Kidney glomerular epithelial cell (primary cell): ENCODE measurements at places on chromosomes 5 and 9.
A peak's percentile ranks its signal among the peaks of the same experiment; 100 is the strongest.

DNA sequence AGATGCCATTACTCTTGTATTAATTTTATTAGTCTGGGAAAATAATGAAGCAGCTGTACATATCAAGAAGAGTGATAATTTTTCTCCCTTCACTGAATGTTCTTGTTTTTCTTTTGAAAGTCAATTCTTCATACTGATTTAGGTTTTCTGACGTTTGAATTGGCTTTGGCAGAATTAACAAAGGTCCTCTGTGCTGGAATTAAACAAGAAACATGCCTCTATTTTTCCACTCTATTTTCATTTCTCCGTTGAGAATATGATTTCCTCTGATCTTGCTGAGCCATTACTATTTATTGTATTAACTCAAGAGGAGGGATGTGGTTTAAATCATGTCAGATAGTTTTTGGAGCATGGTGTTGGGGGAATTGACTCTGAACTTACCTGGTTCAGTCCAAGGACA is 42.3 kb downstream of the ANKDD1B start:
- DNase-seq = no peak

DNA sequence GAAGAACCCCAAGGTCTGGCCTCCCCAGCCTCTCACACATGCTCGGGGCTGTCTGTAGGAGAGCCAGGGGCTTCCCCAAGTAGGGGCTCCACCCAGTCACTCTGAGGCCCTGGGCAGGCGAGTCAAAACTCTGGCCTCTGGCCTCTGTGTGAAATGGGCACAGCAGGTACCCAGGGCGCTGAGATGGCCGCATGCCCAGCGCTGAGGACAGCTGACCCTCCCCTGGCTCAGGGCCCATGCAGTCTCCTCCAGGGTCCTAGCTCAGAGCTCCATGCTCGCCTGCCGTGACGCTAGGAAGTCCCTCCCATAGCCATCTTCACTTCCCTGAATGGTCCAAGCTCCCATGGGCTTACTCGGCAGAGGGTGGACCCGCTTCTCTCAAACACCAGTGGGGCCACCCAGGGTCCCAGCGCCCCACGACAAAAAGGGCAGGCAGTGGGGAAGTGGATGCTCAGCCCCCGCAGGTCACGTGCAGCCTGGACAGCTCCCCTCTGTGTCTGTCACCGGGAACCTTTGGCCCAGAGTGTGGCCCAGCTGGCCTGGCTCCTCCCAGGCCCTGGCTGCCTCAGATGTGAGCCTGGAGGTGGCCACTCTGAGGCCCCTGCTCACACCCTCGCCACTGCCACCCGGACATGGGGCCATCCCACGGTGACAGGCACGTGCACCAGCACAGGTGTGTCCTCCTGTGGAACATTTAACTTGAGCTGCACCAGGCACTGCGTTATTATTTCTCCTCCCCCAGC is 12.2 kb upstream of the VAV2 start:
- DNase-seq = no peak

DNA sequence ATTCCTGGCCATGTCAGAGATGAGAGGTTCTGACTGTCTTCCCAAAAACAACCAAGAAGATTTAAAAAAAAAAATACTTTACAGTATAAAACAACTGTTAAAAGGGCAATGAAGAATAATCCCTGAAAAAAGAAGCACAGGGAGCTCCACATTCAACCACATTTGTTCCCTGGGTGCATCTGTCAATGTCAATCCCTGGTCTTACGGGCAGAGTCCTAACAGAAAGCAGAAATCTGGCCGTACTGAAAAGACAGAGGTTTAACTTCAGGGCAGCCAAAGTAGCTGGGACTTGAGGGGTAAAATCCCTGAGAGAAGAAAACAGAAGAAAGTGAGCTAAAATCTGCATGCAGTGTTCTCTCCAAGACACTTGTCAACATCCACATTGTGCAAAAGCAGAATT is 76.6 kb downstream of the RICTOR start:
- no peak for DNase-seq

GRCh38 chr9:120921661-120922181 is 4.9 kb downstream of the TRAF1 start:
- DNase-seq = no peak

GRCh38 chr9:91516777-91517176 is 93.1 kb upstream of the NFIL3 start:
- DNase-seq = no peak

GRCh38 chr5:91061946-91062562 is 321.1 kb downstream of the ARRDC3 start:
- DNase-seq = no peak

- no peak for DNase-seq
Measured at GRCh38 chr5:137842296-137842695, 25.4 kb upstream of the MYOT start.

GRCh38 chr9:109453210-109453842 is 44.8 kb downstream of the PTPN3 start:
- no peak for DNase-seq

DNA sequence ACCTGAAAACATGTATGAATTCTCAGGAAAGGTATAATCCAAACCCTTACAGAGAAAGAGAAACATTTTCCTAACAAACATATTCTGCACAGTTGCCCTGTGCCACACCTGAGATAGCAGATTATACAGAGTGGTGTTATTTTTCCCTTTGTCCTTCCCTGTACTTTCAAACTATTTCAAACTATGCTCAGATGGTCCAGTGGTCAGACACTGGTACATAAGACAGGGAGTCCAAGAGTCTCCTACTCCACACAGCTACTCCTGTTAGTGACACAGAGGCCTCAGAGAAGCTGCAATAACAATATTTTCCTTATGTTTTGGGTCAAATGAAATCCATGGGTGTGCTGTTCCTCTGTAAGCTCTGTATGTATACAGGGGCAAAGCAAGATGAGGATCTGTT is 30.0 kb upstream of the SLC22A5 start:
- no peak for DNase-seq

DNA sequence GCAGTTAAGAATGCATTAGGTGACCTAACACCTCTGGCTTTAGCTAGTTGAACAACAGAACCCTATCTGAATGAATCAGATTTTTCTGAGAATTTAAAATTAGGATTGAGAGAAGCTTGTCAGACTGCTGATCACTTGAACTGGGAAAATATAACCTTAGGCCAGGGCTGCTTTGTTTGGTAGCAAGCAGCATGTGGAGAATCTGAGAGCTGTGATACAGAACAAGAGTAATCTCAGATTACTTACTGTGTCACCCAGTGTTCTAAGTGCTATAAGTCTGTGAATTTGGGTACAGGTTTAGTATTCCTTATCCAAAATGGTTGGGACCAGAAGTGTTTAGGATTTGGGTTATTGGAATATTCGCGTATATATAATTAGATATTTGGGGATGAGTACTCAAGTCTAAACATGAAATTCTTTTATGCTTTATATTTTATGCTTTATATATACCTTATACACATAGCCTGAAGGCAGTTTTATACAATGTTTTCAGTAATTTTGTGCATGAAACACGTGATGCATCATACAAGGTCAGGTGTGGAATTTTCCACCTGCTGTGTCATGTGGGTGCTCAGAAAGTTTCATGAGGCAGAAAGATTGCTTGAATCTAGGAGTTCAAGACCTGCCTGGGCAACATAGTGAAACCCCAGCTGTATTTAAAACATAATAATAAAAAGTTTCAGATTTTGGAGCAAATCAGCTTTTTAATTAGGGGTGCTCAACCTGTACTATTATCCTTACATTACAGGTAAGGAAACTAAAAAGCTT is 8.3 kb upstream of the CHD1 start:
- no peak for DNase-seq

DNA sequence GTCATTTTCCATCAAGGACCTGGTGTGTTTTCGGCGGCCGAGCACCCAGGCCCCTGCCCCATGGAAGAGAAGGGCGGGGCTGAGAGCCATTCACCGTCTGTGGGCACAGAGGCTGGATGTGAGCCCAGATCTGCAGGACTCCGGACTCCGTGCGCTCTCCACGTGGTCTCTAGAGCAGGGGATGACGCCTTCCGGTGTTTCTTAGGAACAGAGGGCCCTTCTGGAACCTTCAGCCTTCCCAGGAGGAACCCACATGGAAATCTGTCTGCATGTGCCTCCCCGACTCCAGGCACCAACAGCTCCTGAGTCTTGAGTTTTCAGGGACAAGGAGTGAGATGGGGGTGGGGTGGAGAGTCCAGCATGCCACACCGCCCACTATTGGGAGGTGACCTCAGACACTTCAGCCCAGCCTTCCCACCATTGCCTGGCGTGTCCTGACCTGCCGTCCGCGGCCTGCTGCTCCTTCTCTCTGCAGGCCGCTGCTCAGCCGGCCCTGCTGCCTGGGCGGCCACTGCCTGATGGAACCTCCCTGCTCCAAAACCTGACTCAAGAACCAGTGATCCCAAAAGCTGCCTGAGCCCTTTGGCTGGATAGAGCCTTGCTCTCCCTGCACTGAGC is 2.4 kb upstream of the RXRA start:
- no peak for DNase-seq

- DNase-seq = no peak
Measured at GRCh38 chr5:37869216-37869615, 29.4 kb upstream of the GDNF start.

DNA sequence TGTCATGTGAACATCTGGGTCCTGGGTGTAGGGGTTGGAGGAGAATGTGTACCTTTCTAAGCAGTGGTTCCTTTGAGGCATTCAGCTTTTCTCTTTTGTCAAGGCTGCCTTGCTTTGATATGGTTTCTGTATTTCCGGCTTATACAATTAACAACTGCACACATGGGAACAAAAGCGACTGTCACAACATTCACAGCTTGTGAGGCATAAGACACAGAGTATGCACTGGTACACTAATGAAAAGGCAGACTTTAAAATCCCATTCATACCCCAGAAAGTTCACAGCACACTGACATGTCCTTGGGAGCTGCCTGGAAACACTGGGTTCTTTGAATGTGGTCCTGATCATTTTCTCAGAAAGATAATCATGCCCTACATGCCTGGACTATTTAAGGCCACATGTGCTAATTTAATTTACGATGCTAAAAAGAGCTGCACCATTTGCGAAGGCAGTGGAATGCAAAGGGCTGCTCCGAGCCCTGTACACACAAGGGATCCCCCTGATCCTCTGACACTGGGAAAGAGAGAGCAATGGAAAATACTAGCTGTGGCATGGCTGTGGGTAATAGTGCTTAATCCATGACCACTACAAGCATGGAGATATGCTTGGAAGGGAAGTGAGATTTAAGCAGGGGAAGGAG is 131.8 kb downstream of the EFNA5 start:
- no peak for DNase-seq

- DNase-seq = no peak
Measured at GRCh38 chr5:10863763-10864383, 102.8 kb upstream of the DAP start.

DNA sequence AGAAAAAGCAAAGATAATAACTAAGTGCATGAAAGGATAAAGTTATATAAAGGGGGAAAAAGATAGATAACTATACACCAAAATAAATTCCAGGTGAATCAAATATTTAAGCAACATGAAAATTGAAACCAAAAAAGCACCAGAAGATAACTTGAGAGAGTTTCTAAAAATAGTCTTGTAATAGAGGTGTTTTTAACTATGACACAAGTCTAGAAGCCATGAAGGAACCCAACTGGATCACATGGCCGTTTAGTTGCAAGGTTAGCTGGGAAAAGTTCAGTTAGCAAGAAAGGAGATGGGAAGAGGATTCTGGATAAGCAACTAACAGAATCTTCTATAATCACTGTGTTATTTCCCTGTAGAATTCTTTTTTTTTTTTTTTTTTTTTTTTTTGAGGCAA is 9.2 kb upstream of the RASA1 start:
- no peak for DNase-seq

DNA sequence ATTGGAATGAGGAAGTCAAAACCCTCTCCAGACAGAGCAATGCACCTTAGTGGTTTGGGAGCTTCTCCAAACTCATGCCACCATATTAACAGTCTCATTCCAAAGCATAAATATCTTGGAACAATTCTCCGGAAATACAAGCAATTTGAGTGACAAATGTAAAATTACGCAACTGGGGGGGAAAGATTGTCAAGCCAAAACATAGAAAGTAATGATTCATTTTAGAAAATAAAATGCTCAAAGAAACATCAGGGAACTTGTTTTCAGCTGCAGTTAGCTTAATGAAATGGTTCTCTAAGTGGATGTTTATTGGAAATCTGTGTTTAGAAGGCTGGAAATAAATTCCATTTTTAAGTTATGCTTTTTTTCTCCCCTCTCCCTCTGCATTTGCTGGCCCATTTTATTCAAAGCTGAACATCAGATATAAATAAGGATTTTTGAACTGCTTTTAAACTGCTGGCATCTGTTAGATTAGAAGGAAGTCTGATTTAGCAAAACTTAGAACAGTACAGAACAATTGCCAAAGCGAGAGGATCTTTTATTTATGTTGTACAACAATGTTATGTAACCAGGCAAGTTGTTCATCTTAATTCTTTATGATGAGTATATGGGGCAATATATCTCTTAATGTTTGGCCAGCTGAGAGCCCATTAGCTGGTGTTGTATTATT is 551.9 kb downstream of the PRELID2 start:
- DNase-seq = no peak

DNA sequence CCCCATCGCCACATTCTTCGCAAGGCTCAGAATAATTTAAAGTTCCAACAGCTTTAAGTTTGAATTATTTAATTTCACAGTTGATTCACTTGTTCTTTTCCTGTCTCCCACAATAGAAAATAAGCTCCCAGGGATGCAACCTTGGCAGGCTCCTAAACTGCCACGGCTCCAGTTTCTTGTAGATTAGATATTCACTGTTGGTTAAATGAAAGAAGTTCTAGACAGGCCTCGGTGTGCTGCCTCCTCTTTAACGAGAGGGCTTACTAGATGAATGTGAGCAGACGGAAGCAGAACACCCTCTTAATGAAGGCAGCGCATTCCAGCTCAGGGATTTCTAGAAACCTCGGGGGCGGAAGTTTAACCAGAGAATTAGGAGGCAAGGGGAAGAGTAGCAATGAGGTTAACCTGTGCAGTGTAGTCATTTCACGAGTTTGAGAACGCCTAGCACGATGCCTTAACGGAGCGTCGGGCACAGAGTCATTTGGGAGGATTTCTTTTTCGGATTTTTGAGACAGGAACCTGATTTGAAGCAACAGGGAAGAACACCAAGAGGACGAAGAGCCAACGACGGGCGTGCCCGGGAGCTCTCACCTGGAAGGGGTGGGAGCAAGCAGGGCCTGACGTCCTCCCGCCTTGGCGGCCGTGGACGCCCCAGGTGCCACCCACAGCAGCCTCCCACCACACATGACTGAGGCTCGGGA is 637 bp upstream of the SMC5 start:
- DNase-seq = peak; percentile 48

DNA sequence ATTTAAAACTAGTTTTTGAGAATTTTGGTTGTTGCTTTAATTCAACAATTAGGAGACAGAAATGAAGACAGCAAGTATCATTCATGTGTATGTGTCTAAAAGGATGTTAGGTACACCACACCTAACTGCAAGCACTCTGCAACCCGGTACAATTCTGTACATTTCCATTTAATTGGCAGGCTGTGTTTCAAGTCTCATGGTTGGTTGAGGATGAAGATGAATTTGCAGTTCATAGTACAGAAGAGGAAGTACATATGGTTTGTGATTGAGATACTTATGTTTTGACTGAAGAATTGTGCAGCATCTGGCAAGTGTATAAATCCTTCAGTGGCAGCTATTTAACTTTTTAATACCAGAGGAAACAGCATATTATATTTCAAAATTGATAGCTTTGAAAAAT is 628.7 kb upstream of the ZNF608 start:
- no peak for DNase-seq
